ENCODE measurements at places on chromosomes 12 and 14.

- DNase-seq: no peak
These were observed 56.0 kb upstream of the HECTD1 start for GRCh38 chr14:31263485-31264133.

GRCh38 chr12:5593086-5593485 lies 161.2 kb downstream of the NTF3 start:
- DNase-seq: no peak

DNA sequence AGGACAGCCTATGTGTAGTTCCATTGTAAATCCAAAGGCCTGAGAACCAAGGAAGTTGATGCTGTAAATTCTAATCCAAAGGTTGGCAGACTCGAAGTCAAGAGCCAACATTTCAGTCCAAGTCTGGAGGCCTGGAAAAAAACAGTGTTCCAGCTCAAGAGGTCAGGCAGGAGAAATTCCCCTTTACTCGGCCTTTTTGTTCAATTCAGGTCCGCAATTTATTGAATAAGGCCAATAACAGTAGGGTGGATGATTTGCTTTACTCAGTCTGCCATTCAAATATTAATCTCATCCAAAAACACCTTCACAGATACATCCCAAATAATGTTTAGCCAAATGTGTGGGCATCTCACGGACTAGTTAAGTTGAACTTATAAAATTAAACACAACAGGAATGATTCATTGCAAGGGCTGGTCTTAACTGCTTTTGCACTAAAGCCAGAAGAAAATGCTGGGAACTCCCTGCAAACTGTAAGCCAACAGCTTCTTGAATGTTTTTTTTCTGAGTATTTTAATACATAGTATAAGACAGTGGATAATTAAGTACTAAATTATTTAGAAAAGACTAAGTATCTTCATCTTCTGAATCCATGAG lies 197.4 kb upstream of the GARIN6 start:
- DNase-seq: no peak

DNA sequence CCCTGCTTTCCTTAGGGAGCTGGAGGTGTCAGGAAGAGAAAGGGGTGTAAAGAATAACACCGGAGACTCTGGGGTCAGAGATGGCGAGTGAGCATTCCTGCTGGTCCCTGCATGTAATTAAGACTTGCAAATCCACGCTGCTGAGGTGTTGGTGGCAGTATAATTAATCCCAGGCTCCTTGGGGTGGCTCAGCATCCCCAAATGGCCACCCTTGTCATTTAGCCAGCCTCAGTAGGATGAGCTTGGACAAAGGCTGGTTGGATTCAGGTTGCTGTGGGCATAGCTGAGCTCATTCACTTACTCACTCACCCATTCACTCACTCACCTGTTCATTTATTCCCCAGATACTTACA lies 174.4 kb upstream of the RPH3A start:
- no peak for DNase-seq

DNA sequence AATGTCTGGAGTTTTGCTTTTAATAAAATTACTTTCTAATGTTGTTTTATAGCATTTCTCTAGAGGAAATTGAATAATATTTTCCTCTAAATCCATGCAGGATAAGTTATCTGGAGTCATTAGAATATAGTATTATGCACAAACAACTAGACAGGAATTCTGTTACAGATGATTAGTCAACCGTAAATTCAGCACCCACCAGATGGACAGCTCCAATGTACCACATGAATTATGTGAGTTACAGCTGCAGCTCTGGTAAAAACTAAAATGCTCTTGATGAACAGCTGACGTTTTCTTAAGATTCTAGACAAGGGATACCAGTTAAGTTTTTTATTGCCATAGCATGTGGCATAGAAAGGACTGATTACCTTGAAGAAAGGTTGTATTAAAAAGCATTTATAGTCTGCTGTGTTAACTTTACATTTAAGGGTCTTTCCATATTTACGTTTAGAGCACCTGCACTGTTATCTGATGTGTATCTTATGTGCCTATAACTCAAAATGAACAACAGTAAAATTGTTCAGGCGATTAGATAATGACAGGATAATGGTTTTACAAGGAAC lies 321.4 kb upstream of the LRFN5 start:
- peak; percentile 68 for DNase-seq

GRCh38 chr12:115468087-115468510 lies 784.1 kb upstream of the TBX3 start:
- DNase-seq: no peak

DNA sequence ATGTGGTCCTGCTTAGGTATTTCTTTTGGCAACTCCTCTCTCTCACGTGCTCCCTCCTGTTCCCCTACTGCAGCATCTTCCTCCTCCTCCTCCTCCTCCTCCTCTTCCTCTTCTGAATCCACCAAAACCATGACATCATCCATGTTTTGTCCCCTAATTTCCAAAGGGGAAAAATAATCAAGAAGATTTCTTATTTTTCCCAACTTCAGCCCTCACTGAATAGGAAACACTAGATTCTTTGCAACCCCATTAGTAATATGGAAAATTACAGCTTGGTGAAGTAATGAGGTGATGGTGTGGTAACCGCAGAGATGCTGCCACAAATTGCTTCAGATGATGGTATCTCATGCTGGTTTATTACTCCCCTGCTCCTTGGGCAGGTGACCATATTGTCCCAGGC lies 7.5 kb upstream of the WSB2 start:
- DNase-seq: no peak

DNA sequence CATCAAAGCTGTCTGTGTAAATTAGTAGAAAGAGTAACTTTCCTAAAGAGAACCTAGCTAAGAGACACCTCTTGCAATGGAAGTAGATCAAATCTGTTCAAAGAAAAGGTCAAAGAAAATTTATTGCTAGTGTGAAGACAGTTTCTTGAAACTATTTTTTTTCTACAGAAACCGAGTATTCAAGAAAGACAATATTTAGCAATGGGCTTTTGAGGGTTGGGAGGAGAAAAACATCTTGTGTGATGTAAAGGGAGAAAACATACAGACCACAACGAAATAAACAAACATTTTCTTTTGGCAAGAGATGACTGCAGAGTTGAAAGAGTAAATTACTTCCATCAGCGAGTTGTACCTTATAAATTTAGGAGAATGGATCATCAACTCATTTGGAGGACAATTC lies 24.4 kb downstream of the NKX2-1 start:
- no peak for DNase-seq

DNA sequence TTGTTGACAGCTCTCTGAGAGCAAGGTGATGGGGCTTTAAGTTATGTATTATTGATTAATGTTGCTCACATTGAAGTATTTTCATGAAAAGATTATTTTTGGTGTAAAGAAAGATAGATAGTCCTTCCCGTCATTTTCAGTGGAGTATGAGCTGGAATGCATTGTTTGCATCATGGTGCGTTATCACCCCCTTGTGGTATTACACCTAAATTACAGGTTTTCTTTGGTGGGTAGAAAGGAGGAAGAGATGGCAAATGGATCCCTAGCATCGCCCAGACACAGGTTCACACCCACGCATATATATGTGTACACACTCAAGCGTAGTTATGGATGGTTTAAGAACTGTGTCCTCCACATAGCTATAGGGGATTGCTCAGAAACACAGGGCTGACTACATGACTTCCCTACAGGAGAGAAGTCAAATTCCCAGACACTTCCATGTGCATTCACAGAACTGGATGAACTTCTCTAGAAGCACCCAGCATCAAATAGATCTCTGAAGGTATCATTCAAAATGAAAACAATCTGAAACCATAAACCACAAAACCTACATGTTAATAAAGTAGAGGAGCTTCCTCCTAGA lies 14.4 kb upstream of the SERPINA10 start:
- DNase-seq: no peak

DNA sequence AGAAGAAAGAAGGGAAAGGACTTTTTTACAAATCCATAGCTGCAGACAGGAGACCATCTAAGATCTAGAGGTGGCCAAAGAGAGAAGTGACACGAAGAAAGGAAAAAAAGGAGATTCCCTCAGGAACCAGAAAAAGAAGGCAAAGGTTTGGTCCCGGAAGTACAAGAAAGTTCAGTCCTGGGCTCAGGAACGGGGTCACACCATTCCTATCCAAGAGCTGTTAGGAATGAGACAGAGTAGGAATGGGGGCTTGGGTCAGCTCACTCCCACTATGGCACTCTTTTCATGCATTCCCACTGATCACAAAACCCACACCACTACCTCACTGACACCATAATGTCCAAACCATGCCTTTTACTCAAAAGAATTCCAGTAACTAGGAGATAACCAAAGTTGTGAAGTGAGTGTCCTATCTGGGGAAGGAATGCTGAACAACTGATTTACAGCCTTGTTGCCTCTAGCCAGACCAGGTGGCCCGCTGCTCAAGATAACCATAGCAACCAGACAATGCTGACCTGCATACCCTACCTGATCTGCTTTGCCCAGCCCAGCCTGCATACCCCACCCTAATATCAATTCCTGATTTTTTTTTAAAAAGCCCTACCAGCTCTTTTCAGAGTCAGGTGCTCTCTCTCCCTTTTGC lies 8.4 kb downstream of the PPP2R3C start:
- no peak for DNase-seq

DNA sequence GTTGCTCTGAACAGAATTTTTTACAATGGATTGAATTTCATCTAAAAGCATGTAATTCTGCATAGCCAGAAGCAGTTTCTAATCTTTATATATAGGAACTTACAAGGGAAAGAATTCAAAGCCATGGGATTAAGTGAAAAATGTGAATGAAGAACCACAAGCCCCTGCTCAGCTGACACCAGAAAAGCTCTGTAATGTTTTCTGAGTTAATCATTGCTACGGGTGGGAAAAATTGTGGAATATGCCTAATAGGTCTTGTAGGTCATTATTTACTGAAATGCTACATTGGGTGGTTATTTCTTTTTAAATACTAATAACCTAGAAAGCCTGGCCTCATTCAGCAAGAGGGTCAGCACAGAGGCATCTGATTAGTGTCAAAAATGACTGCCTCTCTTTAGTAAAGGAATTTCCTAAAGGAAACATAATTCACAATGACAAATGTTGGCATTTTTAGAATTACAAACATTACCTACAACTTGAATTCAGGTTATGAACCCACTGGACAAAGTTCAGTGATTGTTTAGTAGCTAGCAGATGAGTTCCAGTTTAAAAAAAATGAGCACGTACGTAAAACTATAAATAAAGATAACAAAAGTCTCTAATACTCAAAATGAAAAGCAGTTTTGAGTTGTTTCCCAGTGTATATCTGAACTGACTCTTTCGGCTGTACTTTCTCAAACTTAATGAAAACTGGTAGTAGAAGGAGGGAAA lies 75.3 kb downstream of the BMP4 start:
- no peak for DNase-seq

GRCh38 chr12:51247523-51248206 lies 9.0 kb downstream of the DAZAP2 start:
- DNase-seq: no peak

DNA sequence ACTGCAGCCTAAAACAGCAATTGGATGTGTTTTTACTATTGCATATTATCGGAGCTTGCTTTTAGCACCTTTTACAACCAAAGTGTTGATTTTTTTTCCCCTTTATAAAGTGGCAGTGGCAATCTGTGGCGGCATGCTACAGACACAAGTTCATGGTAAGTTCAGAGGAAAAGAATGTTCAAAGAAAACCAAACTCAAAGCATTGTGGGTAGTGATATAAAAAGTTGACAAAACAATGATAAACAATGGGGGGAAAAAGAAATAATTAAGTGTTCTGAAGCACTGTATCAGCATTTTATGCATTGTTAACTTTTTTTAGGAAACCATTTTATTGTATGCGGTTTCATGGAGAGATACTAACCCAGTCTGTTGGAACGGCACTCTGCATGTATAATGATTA lies 492.0 kb upstream of the SOX5 start:
- DNase-seq: no peak

DNA sequence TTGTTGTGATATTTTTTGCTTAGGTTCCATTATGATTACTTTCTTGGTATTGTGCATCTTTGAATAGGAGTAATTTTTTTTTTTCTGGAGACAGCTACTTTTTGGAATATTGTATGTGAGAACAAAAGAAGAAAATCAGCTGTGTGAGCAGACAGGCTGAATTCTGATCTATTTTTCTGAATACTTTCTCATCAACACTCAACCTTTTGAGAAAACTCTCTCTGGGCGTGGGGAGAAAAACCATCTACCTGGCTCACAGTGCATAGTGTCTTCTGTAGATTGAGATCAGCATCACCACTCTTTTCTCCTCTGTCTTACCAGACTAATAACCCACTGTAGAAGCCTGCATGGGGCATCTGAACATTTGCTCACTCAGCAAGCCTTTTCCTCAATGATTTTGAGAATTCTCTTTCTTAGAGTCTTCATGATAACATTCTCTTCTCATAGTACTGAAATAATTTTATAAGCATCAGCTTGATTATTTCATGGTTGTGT lies 3.3 kb downstream of the PIK3C2G start:
- no peak for DNase-seq

GRCh38 chr12:114697741-114698565 lies 14.0 kb upstream of the TBX3 start:
- no peak for DNase-seq

DNA sequence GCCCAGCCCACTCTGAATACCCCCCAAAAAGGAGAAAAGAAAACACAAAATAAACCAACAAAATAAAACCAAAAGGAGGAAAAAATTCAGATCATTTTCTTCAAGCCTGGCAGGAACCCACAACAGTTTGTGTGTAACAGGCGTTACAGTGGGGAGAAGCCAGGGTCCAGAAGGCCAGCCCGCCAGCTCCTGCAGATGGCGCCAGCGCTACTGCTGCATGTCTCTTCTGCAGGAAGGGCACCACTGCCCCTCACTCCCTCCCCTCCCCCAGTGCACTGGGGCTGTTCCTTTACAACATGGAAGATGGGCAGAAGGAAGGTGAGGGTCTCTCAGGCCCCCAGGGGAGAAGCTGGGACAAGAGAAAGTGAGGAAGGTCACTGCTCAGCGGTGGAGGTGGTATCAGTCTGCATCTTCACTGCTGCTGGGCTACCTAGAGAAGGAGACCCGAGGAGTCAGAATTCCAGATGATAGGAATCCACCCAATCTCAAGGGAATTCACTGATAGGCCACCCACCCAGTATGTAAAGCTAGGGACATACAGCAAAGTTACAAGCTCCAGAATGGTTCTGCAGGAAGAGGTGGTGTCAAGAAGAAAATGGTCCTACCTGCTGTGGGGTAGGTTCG lies 2.3 kb upstream of the NOP2 start:
- peak; percentile 65 for DNase-seq

All from nephron progenitor cell (in vitro differentiated cells).